CD8-positive, alpha-beta memory T cell (primary cell): ENCODE measurements at places on chromosomes 4 and X. TPM values are rescaled to one million over a fixed set of nuclear protein-coding genes. Genes with fewer than 3 reads are reported as not detected.

Gene HPSE
- total RNA-seq, result 10.9 TPM

Gene KDM6A
- total RNA-seq, result 21.5 TPM

Gene OTC
- not detected for total RNA-seq

Gene GSTCD
- 22.4 TPM for total RNA-seq

Gene CFAP47
- total RNA-seq, result not detected
